Central memory CD4-positive, alpha-beta T cell (primary cell): ENCODE measurements at places on chromosomes 5 and 9.
A peak's percentile ranks its signal among the peaks of the same experiment; 100 is the strongest.

GRCh38 chr5:163489055-163489744, 16.2 kb upstream of the MAT2B start:
- DNase-seq, result no peak

- no peak for DNase-seq
Observed at GRCh38 chr9:130372057-130372456, 72.7 kb upstream of the ASS1 start.

- no peak for DNase-seq
Observed at GRCh38 chr9:3509926-3510325, 15.9 kb downstream of the RFX3 start.

GRCh38 chr9:96222132-96222531, 79.8 kb downstream of the HSD17B3 start:
- no peak for DNase-seq

DNA sequence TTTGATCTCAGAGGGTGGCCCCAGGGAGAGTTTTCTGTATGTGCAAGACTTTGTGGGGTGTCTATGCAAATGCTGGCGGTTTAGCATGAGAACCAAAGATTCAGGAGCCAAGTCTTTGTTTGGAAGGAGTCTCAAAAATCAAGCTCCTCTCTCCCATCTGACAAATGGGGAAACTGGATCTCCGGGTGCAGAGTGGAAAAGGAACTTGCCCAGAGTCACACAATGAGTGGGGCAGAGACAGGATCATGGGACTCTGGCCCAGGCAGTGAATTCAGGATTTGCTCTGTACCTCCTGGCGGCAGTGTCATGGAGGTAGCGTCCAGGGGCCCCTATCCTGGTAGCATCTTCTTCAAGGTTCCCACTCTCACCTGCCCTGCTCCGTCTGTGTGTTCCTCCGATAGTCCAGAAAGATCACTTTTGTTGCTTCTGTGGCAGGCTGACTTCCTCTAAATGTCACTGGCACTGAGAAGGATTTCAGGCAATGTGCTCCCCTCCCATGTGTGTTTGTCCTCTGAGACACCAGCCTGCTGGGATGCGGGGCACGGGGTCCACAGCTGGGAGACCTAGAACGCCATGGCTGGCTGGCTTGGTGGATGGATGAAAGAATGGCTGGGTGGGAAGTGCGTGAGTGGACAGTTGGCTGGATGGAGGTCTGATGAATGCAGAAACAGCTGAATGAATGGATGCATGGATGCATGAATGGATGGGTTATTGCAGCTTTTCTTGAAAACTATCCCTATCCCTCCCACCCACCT, 3.6 kb downstream of the CCL19 start:
- DNase-seq, result no peak

DNA sequence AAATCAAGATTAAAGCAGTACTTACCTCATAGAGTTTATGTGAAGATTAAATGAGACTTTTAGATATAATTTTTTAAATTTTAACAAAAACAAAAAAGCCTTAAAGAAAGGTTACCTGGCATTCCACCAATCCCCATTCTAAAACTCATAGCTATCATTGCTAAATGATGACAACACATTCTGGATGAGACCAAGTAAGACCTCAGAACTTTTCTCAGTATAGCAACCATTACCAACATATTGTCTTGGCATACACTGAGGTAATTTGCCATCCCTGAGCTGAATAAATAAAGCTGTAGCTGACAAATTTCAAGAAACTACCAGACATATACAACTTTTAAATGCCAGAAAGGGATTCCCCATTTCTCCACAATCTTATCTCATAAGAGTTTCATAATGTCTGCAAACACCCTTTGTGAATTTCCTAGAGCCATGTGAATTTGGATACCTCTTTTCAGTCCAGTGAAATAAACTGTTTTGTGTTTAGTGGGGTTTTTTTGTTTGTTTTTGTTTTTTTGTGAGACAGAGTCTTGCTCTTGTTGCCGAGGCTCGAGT, 29.5 kb downstream of the RANBP3L start:
- no peak for DNase-seq

DNA sequence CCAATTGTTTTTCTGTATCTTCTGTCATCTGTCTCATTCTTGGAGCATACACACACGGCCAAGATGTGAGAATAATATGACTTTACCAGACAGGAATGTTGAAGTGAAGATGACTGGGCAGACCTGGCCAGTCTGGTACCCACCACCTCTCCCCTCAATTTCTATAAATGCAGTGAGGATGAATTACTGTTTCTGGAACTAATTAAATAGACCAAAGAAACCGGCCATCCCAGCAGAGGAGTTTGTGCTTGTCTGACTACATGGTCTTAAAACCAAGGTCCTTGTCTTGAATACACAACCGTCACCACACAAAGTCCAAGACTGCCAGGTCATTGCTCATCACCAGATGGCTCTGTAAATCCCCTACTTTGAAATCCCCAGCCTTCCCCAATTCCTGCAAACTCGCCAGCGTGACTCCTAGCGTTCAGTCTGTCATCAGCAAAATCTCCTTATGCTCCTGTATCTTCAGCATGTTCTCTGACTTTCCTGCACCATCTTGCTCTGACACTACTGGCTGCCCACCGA, 147.2 kb downstream of the PDE4D start:
- DNase-seq, result no peak

- no peak for DNase-seq
Observed at GRCh38 chr9:4574657-4575243, 84.5 kb downstream of the SLC1A1 start.

DNA sequence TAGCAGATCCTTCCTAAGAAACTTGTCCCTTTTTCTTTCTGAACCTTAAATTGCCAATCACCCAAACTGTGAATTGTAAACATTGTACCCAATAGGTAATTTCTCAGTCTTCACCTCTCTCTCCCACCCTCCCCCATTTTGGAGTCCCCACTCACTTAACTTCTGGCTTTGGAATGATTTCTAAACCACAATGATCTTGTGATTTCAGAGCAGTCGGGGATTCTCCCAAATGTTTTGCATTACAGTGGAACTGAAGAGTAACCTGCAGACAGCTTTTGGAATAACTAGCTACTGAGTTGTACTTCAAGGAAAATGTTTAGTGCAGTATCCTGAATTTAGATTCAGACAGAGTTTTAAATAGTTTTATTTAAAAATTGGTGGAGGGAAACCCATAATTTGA, 19.2 kb downstream of the SLC27A6 start:
- no peak for DNase-seq

- no peak for DNase-seq
Observed at GRCh38 chr5:126746290-126746689, 30.6 kb upstream of the LMNB1 start.

- DNase-seq, result no peak
Observed at GRCh38 chr5:74786851-74787250, 19.8 kb downstream of the NSA2 start.

DNA sequence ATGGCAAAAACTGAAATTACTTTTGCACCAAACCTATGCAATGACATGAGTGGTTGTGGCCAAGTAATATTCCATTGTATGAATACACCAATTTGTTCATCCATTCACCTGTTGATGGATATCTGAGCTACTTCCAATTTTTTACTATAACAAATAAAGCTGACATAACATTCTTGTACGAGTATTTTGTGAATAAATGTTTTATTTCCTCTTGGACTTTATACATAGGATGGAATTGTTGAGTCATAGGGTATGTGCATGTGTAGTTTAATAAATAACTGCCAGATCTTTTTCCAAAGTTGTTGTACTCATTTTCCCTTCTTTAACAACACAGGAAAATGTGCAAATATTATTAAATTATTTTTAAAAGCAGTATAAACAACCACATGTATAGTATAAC, 146.1 kb upstream of the ZNF462 start:
- DNase-seq, result no peak

- no peak for DNase-seq
Observed at GRCh38 chr9:91037511-91038482, 236.2 kb downstream of the SYK start.

GRCh38 chr5:39892708-39893107, 467.9 kb upstream of the DAB2 start:
- DNase-seq, result no peak

GRCh38 chr5:123122273-123122672, 33.2 kb downstream of the PRDM6 start:
- no peak for DNase-seq

DNA sequence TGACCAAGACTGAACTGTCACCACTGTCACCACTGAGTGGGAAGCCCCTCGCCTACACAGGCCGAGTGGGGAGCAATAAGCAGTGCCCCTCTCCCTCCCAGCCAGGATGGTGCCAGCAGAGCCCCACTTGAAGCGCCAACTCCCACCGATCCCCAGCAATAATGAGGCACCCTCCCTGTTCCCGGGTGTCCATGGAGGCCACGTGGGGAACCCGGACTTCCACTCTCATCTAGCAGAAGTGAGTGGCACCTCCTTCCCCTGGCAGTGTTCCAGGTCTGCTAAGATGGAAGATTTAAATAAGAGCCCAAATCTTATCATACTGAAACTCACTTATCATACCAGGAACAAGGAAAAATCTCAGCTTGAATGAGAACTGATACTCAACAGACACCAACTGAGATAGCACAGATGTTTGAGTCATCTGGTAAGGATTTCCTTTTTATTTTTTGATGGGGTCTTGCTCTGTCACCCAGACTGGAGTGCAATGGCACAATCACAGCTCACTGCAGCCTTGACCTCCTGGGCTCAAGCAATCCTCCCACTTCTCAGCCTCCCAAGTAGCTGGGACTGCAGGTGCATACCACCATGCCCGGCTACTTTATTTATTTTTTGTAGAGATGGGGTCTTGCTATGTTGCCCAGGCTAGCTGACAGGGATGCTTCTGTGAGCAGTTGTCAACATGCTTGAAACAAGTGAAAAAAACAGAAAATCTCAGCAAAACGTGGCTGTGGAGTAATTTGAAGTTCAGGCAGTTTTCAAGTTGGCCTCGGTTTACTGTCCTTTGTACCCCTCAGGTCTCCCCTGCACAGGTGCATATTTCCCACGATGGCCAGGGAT, 29.6 kb upstream of the ASS1 start:
- no peak for DNase-seq

DNA sequence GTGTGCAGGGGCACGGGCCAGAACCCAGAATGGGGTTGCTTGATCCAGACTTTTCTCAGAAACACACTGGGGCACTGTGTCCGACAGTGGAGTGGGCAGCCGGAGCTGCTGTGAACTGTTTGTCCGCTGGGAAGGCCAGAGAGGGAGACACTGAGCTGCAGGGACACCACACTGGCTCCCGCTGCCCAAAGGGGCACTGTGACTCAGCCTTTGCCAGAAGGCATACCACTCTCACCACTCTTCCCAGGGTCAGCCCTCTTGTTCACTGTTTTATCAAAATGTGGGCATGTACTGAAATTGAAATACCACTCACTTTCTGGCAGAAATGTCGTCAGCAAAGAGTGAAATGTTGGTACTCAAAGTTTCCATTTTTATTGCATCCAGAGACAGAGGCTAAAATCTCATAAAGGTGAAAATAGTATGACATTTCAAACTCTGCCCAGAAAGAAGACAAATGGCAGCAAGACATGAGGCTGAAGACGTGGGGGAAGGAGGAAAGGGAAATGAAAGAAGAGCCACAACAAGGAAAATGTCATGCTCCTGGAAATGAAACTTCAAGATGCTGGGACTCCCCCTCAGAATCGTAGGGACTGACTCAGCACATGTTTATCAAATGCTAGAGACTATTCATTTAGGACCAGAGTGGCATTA, 4.5 kb upstream of the IL7R start:
- peak; percentile 66 for DNase-seq

DNA sequence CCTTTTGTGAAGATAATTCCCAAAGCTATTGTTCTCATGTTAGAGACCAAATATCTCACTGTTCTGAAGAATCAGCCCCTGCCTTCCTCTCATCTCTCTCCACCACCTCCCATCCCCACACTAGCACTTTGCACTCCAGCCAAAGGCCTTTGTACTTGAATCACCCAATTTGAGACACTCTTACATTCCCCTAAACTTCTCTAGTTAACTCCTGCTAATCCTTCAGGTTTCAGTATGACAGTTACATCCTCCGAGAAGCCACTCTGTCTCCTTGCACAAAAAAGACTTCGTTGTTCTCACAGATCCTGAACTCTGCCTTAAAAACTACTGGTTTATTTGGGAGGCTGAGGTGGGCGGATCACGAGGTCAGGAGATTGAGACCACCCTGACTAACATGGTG, 227.5 kb downstream of the PIK3R1 start:
- DNase-seq, result no peak

- DNase-seq, result no peak
Observed at GRCh38 chr9:20630241-20630943, 8.1 kb upstream of the MLLT3 start.

- no peak for DNase-seq
Observed at GRCh38 chr5:91074615-91075014, 308.5 kb downstream of the ARRDC3 start.

- DNase-seq, result no peak
Observed at GRCh38 chr5:178988436-178989220, 6.5 kb downstream of the GRM6 start.

- no peak for DNase-seq
Observed at GRCh38 chr9:109789556-109789955, 9.6 kb downstream of the PALM2AKAP2 start.

- no peak for DNase-seq
Observed at GRCh38 chr5:9859808-9860207, 229.7 kb upstream of the TAS2R1 start.

- DNase-seq, result no peak
Observed at GRCh38 chr5:93099902-93100347, 481.1 kb downstream of the NR2F1-AS1 start.

- no peak for DNase-seq
Observed at GRCh38 chr5:97098922-97099321, 43.5 kb downstream of the LIX1 start.

GRCh38 chr9:120324996-120325642, 254.8 kb downstream of the CDK5RAP2 start:
- no peak for DNase-seq

- no peak for DNase-seq
Observed at GRCh38 chr5:53321073-53321472, 159.4 kb upstream of the FST start.

DNA sequence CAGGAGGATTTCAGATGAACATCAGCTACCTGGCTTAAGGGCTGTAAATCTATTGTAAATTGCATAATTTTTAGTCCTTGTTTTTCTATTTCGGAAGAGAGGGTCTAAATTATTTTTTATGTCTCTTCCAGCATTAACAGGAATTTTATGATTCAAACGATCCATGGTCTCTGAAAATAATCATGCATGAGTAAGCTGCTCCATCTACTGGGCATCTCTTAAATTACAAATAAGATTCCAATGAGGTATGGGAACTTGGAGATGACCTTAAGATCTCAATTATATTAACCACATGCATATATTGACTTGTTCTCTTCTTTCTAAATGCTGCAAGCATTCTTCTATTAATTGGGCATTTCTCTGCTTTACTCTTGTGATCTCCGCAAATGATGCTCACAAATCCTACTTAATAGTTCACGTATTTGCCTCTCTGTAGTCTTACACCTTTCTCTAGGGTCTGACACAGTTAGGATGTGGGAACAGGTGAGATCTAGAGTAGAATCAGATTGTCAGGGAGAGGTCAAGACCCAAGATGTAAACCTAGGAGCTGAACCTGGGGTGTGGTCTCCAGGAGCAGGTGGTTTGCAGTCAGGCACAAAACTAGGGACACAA, 86.9 kb downstream of the NUDT12 start:
- peak; percentile 14 for DNase-seq

GRCh38 chr5:135053278-135053677, 19.2 kb upstream of the PITX1 start:
- DNase-seq, result no peak

GRCh38 chr5:73596705-73597328, 29.2 kb upstream of the ARHGEF28 start:
- no peak for DNase-seq
